ENCODE measurements at places on chromosomes 6 and 20. TPM values are rescaled to one million over a fixed set of nuclear protein-coding genes. Genes with fewer than 3 reads are reported as not detected.

DNA sequence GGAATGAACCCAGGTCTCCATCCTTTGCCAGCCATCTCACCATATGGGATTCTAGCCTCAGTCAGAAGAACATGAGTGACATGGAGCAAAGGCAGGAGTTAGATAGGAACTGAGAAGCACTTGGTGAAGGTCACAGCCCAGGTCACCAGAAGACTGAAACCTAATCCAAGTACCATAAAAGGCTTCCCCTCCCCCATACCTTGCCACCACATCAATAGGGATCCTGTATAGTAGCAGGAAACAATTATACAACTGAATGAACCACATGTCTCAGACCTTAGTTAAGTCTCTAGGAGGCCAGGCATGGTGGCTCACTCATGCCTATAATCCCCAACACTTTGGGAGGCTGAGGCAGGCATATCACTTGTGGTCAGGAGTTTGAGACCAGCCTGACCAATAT lies 49.6 kb downstream of the KIZ start:
- DNase-seq: no peak

GRCh38 chr20:47139934-47140535 lies 216.5 kb downstream of the ZMYND8 start:
- no peak for DNase-seq

DNA sequence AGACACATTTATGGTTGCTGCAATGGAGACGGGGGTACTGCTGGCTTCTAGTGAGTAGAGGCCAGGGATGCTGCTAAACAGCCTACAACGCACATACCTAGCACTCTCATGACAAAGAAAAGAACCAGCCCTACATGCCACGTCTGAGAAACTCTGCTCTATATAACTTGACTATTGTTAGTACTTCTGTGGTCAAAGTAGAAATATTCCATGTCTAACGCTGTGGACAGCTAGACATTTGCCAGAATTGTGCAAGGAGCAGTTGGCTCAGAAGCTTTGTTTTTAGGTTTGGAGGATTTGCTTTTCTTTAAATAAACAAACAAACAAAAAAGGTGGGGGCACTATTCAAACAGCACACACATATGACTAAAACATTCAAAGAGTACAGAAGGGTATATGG lies 20.5 kb downstream of the UBE2V1 start:
- DNase-seq: no peak

DNA sequence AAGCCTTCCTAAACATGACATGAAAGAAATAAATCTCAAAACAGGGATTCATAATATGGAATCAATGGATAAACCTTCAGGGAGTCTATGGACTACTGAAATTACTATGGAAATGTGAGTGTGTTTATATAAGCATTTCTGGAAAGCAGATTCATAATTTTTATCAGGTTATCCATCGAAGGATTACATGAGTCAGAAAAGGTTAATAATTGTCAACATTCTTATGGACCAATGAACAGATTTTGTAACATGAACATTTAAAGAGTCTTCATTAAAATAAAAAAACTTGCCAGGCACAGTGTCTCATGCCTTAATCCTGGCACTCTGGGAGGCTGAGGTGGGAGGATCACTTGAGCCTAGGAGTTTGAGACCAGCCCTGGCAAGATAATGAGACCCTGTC lies 84.8 kb downstream of the AHI1 start:
- DNase-seq: no peak

DNA sequence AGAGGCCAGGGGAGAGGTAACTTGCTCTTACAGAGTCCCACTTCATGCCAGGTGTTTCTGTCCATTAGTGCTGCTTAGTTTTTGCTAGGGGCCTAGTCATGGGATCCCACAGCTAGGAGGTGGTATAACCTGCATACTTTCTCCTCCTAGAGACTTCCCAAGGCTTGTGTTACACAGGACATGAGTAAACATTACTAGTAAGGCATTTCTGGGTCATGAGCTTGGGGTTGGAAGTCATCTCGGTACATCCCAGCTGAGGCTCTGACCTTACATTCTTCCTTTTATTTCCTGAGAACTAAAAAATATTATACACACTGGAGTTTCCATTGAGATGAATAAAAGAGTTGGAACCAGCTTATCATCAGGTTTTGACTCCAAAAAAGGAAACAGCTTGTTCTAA lies 20.9 kb upstream of the PNPLA1 start:
- no peak for DNase-seq

GRCh38 chr20:21513181-21513663 lies 642 bp downstream of the NKX2-2 start:
- DNase-seq: no peak

GRCh38 chr6:137968455-137968804 lies 101.4 kb downstream of the TNFAIP3 start:
- no peak for DNase-seq

DNA sequence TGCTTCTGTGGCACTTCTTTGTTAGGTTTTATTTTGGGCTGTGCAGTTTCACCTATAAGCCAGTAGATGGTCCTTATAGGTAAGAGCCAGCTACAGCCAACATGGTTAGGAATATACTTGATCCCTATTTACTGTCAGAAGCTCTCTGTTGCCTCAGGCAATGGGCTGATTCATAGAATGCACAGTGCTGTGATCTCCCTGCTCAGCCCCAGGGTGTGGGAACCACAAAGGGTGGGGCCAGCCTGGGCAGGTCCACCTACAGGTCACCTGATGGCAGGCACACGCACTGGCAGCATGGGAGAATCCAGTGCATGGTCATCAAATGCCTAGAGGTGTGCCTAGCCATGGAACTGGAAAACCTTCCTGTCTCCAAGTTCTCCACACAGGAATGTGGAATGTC lies 191.9 kb downstream of the MOXD1 start:
- DNase-seq: no peak

MYB gene
- 0.14 TPM for total RNA-seq

GRCh38 chr6:90978046-90978445 lies 391.2 kb upstream of the MAP3K7 start:
- DNase-seq: no peak

GRCh38 chr6:24504287-24504648 lies 9.5 kb downstream of the ALDH5A1 start:
- DNase-seq: no peak

DNA sequence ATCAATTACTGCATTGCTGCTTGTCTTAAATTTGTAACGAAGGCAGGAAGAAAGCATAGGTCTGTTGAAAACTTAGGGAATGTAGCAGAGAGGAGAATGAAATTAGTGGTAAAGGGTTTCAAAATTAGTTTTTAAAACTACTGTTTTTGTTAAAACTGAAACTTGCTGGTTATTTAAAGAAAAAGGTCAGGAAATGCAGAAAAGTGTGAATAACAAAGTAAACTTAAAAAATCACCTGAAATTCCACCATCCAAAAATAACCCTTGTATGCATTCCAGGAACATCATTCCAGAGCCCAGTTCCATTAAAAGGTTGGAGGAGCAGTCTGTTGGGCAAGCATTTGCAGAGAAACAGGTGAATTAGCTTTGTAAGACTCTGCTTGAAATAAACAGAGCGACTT lies 3.1 kb upstream of the MOXD1 start:
- no peak for DNase-seq

DNA sequence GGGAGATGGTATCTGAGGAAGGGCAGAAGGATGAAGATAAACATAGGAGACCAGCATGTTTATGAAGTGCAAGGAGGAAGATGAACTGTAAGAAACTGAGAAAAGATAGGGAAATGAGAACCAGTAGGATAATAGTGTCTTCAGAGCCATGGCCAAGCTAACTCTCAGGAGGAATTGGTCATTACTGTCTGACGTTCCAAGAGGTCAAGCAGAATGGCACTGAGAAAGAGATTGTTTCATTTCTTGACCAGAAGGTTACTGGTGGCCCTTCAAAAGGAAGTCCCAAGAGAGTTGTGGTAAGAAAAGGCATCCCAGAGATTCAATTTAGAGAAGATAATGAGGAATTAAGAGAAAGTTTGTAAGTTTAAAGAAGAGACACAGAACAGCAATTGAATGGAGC lies 47.5 kb downstream of the EYA4 start:
- DNase-seq: no peak

OSER1 gene
- 37.3 TPM for total RNA-seq

MYLIP gene
- 12.6 TPM for total RNA-seq

LBP gene
- total RNA-seq: 6.3 TPM

DNA sequence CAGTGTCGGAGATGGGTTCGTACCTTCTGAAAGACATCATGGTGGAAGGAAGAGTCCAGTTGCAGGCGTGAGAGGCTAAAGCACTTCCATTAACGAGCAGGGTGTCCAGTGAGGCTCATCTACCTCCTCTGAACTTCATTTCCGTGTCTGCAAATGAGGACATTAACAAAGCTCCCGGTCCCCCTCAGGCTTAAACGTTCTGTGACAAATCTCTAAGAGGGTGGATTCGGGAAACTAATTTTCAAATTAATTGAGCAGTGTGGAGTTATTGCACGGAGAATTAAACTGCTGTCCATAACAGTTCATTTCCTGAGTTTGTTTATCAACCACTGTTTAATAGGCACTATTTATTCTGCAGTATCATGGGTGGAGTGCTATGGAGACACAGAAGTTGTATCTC lies 68.2 kb downstream of the TRMT6 start:
- DNase-seq: no peak

PRRT1 gene
- 1.8 TPM for total RNA-seq

DNA sequence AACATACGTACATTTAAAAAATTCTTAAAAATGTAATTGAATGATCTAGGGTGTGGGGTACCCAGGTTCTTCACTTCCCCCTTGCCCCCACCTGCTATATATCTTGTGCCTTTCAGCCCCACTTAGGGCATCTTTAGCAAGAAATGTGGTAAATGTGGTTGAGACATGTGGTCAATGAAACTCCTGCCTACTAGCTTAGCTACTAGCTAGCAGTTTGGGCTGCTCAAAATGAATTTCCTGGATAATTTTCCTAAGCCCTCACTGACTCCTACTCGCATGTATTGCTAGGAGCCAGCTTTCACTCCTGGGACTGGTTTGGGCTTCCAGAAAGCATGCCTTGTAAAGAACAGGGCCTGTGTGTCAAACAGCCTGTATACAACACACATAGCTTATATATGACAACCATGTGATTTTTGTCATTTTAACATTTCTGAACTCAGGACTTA lies 257.3 kb downstream of the ATXN1 start:
- no peak for DNase-seq

SIRPB1 gene
- total RNA-seq: 0.50 TPM

- DNase-seq: no peak
Observed at GRCh38 chr20:33703498-33704137, 16.5 kb downstream of the PXMP4 start.

DNA sequence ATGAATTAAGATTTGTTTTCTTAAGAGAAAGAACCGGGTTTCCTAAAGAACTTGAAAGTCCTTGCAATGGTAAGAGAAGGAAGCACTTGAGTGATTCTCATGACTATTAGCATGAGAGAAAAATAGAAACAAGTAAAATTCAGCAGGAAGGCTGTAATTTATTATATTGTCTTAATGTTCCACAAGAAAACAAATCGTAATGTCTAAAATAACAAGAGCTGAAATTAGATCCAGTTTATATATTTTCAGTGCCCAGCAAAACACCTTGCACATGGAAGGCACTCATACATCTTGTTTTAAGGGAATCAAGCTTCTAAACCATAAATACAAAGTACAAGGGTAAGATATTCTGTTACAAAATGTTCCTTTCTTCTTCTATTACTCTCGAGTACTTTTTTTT lies 229.4 kb upstream of the PLN start:
- no peak for DNase-seq

Measured in right cardiac atrium (tissue), 5 donors.